Activated CD8-positive, alpha-beta memory T cell treated with anti-CD3 and anti-CD28 coated beads, Interleukin-2, amount 50 U/mL, for 4 hours (primary cell): ENCODE measurements at places on chromosomes 12 and 14.

DNA sequence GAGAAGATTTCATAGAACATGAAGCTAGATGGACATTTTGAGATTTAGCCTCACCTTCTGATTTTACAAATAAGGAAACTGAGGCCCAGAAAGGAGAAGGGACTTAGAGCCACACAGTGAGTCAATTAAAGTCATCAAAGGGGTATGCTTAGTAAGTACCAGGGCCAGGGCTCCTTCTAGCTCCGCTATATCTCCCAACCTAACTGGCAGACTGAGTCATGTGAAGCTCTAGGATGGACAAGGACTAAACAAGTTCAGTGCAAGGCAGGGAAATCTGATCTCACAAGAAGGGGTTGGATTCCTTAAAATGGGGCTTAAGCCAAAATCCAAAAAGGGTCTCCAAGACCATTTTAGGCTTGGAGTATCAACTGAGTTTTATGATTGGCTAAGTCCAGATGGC, 215.8 kb downstream of the PHLDA1 start:
- no peak for DNase-seq

- DNase-seq, result no peak
Observed at GRCh38 chr14:55124774-55125386, 4.2 kb upstream of the LGALS3 start.

DNA sequence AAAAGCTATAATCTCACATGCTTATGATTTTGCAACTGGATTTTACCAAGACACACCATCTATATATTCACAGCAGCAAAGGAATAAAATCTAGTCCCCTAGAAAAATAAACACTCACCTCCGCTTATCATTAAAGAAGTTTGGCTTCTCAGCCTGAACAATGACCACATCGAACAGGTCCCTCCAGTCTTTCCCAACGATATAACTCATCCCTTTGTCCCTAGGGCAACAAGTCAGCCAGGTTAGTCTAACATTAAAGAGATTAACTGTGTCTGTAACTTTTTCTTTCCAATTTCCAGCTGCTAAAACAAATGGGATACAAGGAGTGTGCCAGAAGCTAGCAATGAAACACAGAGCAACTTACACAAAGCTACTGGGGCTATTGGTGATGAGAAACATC, 48.0 kb downstream of the NT5DC3 start:
- DNase-seq, result no peak

GRCh38 chr14:50008974-50009373, 107.4 kb downstream of the VCPKMT start:
- DNase-seq, result no peak

DNA sequence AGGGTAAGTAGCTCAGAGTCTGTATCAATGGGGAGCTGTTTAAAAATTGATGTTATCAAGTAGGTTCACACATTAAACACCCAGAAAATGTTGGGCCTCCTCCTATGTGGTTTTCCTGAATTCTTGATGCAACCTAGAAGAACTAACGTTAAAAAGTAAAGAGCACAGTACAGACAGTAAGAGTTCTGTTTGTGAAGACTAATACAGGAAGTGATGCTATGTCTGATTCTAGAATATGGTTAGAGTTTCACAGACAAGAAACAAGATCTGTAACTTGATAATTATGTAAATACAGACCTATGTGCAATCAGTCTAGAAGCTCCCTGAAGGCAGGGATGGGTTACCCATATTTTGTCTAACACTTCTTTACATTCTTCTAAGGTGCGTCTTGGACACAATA, 214.9 kb upstream of the BTG1 start:
- no peak for DNase-seq

DNA sequence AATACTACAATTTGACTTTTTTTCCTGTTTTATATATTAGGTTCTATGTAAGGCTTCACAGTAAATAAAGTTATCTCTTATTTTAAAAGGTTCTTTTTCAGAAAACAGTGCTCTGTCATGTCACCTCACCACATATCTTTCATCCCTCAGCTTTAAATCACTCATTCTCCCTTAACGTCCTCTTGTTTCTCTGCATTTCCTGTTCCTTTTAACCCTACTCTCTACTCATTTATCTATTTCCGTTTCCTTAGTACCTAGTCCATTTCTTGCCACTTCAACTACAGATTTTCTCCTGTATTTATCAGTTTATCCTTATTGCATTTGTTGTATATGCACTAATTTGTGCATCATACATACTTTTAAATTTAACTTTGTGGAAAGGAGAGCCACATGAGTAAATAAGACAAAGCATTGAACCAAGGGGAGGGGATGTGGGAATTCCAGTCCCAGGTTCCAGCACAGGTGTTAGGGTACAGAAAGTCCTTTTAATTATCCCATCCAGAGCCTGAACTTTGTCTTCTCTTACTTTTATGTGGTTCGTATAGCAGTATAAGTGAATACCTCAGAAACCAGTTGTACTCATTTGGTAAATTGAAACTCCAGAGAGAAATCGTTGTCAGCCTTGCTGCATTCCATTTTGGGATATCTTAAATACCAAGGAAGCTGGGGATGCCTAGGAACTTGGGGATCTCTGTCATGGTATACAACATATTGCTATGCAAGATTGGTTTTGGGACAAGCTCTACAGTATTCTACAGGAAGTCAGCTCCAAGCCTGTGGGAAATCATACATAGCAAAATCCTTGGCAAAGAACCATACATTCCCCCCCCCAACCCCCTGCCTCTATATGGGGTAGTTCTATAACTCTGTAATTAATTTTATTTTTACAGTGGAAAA, 120.5 kb downstream of the DIP2B start:
- no peak for DNase-seq

GRCh38 chr12:77087427-77087826, 22.1 kb upstream of the E2F7 start:
- no peak for DNase-seq

DNA sequence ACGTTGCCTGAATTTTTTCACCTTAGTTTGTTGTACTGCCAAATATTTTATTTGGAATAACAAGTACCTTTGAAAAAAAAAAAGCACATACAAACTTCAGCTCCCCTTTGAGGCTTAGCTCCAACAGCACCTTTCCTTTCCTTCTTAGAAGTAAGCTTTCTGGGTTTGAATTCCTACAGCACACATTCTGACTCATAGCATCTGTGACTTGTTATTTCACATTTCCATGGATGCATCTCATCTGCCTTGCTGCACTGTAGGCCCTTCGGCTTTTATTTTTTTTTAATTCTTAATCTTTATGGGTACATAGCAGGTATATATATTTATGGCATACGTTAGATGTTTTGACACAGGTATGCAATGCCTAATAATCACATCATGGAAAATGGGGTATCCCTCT, 7.2 kb downstream of the LGALS3 start:
- no peak for DNase-seq

GRCh38 chr14:94104731-94105130, 5.8 kb upstream of the IFI27 start:
- DNase-seq, result no peak

DNA sequence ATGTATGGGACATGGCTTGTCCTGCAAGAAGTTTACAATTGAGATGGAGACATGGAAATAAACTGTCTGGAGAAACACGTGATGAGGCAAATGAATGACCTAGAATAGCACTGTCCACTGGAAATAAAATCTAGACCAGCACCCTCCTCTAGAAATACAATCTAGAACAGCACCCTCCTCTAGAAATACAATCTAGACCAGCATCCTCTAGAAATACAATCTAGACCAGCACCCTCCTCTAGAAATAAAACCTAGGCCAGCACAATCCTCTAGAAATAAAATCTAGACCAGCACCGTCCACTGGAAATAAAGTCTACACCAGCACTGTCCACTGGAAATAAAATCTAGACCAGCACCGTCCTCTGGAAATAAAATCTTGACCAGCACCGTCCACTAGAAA, 69.2 kb upstream of the RFLNA start:
- DNase-seq, result no peak

- DNase-seq, result peak; percentile 30
Observed at GRCh38 chr12:56634242-56634836, 4.2 kb upstream of the BAZ2A start.

DNA sequence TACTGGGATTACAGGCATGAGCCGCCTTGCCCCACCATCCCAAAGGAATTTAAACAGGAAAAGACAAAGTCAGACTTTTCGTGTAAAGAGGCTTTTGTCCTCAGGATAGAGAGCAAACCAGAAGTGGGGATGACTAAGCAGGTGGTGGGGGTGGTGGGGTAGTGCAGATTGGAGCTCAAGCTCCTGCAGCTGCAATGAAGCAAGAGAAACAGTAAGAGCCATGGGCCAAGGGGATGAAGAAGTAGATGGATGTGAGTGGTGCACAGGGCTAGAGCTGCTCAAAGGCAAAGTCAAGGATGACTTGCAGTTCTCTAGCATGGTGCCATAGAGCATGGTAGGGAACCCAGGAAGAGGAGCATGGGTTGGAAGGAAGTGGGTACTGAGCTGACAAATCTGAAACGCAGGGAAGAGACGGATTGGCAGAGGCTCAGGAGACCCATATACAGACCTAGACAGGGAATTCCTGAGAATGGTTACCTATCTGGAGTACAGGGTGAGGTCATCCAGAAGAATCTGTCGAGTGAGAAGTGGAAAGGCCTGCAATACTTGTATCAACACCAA, 11.4 kb upstream of the RNF34 start:
- no peak for DNase-seq

DNA sequence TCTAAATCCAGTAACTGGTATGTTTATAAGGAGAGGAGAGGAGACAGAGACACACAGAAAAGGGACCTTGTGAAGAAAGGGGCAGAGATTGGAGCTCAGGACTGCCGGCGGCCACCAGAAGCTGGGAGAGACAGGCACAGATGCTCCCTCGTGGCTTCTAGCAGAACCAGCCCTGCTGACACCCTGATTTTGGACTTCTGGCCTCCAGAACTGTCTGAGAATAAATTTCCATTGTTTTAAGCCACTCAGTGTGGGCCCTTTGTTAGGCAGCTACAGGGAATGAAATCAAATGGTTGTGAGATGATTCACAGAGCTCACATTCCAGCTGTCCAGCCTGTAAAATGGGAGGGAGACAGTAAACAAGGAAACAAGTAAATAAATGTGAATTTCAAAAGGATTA, 47.6 kb downstream of the TMEM132C start:
- no peak for DNase-seq

DNA sequence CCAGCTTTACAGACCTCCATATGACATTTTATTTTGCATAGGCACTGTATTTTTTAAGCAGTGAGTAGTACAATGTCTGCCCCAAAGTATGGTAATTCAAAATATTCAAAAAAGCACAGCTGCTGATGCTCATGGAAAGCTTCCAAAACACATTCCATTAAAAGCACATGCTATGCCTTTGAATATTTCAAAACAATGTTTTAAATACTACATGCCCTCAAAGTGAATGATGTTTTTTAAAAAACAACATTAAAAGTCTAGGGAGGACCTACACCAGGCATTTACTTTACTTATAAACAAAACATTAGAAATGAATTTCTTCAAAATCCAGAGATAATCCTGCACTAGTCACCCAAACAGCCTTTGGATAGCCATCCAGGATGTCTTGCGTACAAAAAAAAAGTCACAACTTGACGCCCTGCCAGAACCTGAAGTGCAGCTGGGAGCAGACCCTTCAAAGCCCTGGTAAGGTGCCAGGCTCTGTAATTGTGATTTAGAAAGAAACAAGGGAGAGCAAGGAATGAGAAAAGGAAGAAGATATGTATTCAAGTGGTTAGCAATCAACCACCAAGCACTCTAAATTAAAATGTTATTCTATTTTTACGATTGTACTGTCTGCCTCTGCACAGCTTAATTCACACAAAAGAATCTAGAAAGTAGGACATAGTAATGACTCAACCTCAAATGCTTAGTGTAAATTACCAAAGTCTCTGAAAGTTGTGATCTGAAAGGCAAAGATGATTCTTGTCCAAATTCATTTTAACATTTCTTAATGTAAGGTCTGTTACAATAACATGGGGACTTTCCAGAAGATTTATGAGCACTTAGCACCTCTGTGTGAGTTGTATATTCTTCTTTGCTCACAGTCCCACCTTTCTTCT, 31.9 kb downstream of the CEP83 start:
- DNase-seq, result no peak

DNA sequence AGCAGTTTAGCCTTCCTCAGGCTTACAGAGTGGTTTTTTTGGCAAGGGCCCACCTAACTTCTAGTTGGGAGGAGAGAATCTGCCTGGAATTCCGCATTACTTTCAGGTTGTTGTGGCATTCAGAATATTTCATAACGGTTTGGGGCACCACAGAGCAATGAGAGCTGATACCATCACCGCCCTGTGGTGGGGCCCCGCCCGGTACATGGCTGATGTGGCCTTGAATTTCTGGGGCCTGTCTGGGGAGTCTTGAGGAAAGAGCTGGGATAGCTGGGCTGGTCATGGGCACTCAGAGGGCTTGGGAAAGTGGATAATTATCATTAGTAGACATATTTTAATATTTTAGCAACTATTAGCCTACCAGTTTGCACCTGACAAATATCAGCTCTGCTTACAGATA, 4.2 kb downstream of the TESPA1 start:
- peak; percentile 44 for DNase-seq

DNA sequence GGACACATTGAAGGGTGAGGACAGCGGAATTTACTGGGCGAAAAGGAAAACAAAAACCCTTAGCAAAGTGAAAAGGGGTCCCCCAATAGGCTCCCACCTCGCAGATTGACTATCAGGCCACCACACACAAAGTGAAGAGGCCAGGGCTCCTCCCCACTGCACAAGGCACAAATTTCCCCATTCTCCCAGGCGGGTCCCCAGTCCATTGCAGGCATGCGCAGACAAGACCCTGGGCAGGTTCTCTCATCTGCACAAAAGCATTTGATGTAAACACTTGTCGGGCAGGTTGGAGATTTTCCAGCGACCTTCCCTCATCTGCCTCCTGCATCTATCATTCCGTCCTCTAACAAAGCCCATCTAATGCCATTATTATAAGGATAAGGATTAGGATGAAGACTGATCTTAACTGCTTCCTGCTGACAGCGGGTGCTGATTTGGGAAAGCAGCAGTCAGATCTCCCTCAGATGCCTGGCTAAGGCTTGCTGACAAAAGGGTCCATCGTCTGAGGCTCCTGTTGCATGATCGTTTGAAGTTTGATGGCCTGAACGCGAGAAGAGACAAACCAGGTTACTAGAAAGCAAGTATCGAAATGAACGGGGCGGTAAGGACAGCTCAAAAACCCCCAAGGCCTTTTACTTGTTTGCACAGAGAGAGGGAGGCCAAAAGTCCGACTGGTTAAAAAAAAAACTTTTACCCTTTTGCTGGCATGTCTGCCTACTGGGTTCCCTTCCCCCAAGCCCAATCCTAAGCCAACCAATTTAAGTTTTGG, 14.4 kb downstream of the ASCL4 start:
- DNase-seq, result no peak

DNA sequence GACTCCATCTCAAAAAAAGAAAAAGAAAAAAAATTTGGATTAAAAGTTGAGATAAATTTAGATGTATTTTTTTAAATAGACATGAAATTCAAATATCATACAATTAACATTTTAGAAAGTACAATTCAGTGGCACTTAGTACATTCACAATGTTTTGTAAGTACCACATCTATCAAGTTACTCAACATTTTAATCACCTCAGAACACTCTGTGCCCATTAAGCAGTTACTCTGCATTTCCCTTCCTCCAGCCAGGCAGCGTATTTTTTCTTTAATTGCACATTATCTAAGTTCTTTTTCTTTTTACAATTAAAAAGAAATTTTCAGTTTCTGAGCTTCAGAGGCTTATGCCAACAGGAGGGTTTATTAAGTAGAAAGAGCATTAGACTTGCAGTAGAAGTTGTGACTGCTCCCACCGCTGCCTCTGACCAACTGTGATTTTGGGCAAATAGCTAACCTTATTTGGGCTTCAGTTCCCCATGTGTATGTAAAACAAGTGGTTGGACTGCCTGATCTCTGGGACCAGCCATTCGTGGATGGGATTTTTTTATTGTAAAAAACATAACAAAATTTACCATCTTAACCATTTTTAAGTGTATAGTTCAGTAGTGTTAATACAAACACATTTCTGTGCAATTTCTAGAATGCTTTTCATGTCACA, 65.7 kb downstream of the WNK1 start:
- DNase-seq, result no peak
